Activated effector memory CD4-positive, alpha-beta T cell treated with anti-CD3 and anti-CD28 coated beads, Interleukin-2, amount 50 U/mL, for 16 hours (primary cell): ENCODE measurements at places on chromosomes 6 and 20.

GRCh38 chr6:16539086-16539931 lies 222.0 kb downstream of the ATXN1 start:
- DNase-seq: no peak

DNA sequence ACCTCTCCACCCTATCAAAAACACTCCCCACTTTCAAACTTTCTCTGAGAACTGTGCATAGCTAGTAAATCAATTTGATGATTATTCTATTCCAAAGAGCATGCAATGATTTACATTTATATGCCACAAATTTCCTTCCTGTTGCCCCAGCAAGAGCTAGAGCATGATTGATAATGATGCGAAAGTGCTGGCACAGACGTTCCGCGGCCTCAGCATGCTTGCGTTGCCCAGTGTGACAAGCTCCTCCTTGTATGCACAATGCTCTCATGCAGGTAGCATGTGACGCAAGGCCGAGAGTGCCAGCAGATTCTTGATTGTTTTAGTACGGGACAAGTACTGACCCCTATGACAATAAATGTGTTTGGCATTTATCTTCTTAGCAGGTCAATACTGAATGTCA lies 696.3 kb upstream of the SLC35B3 start:
- no peak for DNase-seq

GRCh38 chr6:98487612-98488011 lies 346.8 kb upstream of the POU3F2 start:
- no peak for DNase-seq

DNA sequence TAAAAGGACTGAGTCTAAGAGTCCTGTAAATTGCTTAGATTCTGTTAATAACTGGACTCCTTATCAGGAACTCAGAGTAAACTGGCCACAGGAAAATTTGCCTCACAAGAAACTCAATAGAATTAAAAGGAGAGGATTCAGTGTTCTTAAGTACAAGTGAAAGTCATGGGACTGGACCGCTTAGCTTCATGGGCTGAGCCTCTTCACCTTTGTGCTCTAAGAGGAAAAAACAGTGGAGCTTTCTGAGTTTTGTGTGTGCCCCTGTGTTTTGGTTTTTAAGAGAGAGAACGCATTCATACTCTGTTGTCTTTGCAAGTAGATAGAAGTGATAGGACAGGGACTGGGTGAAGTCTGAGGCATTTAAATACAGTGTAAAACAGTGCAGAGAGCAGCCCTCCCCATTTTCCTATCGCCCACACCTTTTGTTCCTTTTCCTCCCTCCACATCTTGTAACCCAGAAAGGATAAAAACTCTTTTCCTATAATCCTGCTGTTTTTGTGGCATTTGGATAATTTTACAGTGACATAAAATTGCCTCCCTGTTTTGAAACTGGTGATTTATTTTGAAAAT lies 49.6 kb downstream of the FOXO3 start:
- DNase-seq: no peak

DNA sequence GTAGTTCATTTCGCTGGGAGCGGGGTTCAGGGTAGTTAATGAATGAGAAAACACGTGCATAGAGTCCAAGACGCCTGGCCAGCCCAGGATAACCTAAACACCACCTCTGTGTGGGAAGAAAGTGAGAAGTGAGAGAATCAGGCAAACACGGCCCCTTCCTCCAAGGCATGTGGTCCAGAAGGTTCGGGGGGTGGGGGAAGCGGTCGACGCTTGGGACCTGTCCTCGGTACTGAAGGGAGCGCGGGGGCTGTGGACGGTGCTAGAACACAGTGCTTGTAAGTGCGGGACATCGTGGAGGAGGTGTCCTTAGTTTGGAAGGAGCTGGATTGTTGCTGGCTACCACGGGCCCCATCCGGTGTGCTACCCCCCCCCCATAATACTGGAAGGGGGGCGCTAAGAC lies 1.7 kb upstream of the VSTM2L start:
- no peak for DNase-seq

DNA sequence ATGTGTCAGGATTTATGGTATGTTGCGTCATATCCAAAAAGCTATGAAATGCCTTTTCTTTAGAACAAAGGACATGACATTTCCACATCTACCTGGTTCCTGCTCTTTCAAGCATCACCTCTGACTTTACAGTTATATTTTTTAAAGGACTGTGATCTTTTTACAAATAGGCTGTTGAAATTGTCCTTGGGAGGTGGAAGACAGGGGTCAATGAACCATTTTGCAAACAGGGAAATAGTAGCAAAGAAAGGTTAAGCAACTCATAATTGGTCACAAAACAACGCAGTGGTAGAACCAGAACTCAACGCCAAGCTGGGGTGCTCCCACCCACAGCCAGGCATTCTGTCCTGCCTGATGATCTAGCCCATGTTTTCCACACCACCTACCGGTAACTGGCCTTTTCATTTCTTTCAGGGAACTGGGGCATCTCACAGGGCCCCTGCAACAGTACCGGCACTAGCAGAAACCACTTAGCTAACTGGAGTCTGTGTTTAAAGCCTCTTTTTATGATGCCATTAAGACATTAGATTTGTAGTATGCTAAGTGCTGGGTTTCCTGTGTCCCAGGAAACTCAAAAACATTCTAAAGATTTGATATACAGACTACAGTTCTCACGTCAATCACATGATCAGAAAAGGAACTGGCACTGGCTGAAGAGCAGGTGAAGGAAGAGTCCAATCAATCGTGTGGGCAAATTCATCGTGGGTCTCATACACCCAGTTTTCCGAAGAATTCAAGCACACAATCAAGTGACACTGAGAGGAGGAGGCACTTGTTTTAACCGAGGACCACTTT lies 13.9 kb downstream of the ZNF217 start:
- DNase-seq: peak; percentile 69

GRCh38 chr6:91877994-91878393 lies 1291.1 kb upstream of the MAP3K7 start:
- no peak for DNase-seq

- DNase-seq: no peak
These were observed 371.0 kb downstream of the TAF4 start for GRCh38 chr20:61694682-61695081.

GRCh38 chr20:45229264-45230056 lies 8.3 kb downstream of the SEMG2 start:
- DNase-seq: peak; percentile 74
